ENCODE measurements at places on chromosomes 13 and 19. TPM values are rescaled to one million over a fixed set of nuclear protein-coding genes. Genes with fewer than 3 reads are reported as not detected.

CALR3 gene
- total RNA-seq, result 0.39 TPM

ZNF211 gene
- 32.2 TPM for total RNA-seq

ZNF420 gene
- 37.3 TPM for total RNA-seq

KDELR1 gene
- 44.6 TPM for total RNA-seq

CLEC4M gene
- total RNA-seq, result 1.8 TPM

ALOX5AP gene
- 9.6 TPM for total RNA-seq

CLEC4G gene
- total RNA-seq, result 0.50 TPM

LHB gene
- not detected for total RNA-seq

CEACAM5 gene
- total RNA-seq, result not detected

COL4A1 gene
- 266 TPM for total RNA-seq

CDC42EP5 gene
- total RNA-seq, result 10.9 TPM

ZNF737 gene
- 27.9 TPM for total RNA-seq

HSD17B14 gene
- total RNA-seq, result 25.5 TPM

FPR2 gene
- 0.33 TPM for total RNA-seq

APOC4 gene
- not detected for total RNA-seq

C19orf53 gene
- total RNA-seq, result 136 TPM

GNA15 gene
- total RNA-seq, result 3.6 TPM

SNRNP70 gene
- 241 TPM for total RNA-seq

IGFL1 gene
- total RNA-seq, result not detected

PLPPR3 gene
- total RNA-seq, result 26.1 TPM

OR10H1 gene
- not detected for total RNA-seq

IFNL4 gene
- total RNA-seq, result not detected

CEACAM21 gene
- 5.1 TPM for total RNA-seq

EID2B gene
- 10.5 TPM for total RNA-seq

KLK15 gene
- not detected for total RNA-seq

KLK3 gene
- total RNA-seq, result not detected

TEX29 gene
- total RNA-seq, result 0.61 TPM

SIGLECL1 gene
- total RNA-seq, result not detected

ATP4B gene
- total RNA-seq, result 0.20 TPM

CCDC169 gene
- total RNA-seq, result 3.4 TPM
